Left ventricle myocardium inferior (tissue), 1 donor: ENCODE measurements at places on chromosomes 13 and 19. TPM values are rescaled to one million over a fixed set of nuclear protein-coding genes. Genes with fewer than 3 reads are reported as not detected.
A peak's percentile ranks its signal among the peaks of the same experiment; 100 is the strongest.

CLPTM1 gene
- total RNA-seq = 89.3 TPM

ELSPBP1 gene
- total RNA-seq = not detected

ZSCAN4 gene
- total RNA-seq = not detected

ADAMTSL5 gene
- total RNA-seq = 36.8 TPM

UNC13A gene
- 0.05 TPM for total RNA-seq

MISP gene
- not detected for total RNA-seq

ZNF132 gene
- 5.7 TPM for total RNA-seq

DNA sequence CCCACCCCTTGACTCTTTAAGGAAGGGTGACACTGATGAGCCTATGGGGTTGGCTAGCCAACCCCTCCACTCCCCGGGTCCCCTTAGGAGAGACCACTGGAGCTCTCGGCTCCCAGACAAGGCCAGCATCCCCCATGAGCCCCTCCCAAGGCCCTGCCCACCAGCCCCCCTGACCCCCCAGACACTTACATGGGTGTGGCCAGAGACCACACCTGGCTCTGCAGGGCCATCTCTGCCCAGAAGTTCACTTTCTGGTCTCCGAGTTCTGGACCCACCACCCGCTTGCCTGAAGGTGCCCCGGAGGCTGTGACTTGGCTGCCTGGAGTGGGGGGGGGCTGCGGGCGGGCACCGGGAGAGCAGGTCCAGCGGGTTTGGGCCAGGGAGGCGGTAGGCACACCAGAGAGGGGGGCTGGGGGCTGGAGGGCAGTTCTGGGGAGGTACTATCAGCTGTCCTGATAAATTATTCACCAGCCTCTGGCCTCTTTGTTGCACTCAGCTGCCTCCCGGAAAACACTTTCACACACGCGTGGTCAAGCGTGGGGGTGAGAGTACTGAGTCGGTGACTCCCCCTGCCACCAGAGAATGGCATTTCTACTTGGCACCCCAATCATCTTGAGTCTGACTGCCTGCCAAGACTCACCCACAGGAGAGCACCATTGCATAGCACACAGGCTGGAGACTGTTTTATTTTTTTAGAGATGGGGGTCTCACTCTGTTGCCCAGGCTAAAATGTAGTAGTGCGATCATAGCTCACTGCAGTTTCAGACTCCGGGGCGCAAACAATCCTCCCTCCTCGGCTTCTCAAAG, at the start of gene PALM3:
Gene PALM3, minus strand, starts transcription at position 326 of the 807 bp plus-strand sequence. Its CDS starts 96 bp downstream, at position 230.
- peaks cover 18% of the 10 kb centered on the region for H3K4me1 ChIP-seq
- peaks cover 64% of the 10 kb centered on the region for H3K27me3 ChIP-seq
- no peak within 1 kb of the TSS for H3K27ac ChIP-seq
- no peak within 1 kb of the TSS for H3K4me3 ChIP-seq

GRCh38 chr13:99536023-99536422, 34.8 kb downstream of the TM9SF2 start:
- peaks cover 34% of the 10 kb centered on the region for H3K36me3 ChIP-seq
- no peaks in the 10 kb centered on the region for H3K27me3 ChIP-seq
- no peaks in the 10 kb centered on the region for H3K4me1 ChIP-seq
- H3K4me3 ChIP-seq = no peak overlapping the region

DNA sequence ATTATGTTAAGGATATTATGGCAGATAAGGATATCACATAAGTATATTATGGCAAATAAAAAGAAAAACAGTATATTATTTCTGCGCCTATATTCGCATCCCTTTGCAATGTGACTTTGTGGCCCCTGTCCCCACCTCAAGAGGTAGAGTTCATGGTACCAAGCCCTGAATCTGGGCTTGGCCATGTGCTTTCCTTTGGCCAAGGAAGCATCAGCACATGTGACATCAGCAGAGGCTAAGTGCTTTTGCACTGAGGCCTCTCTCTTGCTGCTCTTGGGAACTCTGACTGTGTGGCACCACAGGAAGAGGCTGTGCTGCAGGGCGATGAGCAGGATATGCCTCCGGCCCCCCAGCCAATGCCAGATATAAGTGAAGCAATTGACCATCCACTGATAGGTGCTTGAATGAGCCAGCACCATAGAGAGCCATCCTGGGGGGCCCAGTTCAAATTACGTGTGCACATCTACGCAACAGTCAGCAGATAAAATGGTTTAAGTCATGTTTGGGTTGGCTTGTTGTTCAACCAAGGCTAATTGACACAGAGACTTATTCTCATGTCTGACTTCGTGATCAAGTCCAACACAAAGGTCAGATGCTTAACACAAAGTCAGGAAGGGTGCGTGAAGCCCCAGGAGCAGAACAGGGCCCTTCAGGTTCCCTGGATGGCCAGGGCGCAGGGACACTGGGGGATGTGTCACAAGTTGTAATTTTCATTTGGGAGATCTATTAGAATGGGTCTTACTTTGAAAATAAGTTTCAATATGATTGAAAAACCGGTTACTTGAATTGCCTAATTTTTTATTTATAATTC, 173.3 kb downstream of the COL4A1 start:
- H3K36me3 ChIP-seq = no peaks in the 10 kb centered on the region
- no peaks in the 10 kb centered on the region for H3K27me3 ChIP-seq
- no peak overlapping the region for H3K4me3 ChIP-seq
- peak overlapping the region; percentile 86 for H3K27ac ChIP-seq
- H3K4me1 ChIP-seq = peaks cover 69% of the 10 kb centered on the region
- no peak for DNase-seq

GRCh38 chr19:10965398-10965797, 4.6 kb downstream of the SMARCA4 start:
- no peak overlapping the region for H3K4me3 ChIP-seq
- H3K27ac ChIP-seq = no peak overlapping the region
- no peak for DNase-seq
- peaks cover 34% of the 10 kb centered on the region for H3K4me1 ChIP-seq
- H3K36me3 ChIP-seq = no peaks in the 10 kb centered on the region

DNA sequence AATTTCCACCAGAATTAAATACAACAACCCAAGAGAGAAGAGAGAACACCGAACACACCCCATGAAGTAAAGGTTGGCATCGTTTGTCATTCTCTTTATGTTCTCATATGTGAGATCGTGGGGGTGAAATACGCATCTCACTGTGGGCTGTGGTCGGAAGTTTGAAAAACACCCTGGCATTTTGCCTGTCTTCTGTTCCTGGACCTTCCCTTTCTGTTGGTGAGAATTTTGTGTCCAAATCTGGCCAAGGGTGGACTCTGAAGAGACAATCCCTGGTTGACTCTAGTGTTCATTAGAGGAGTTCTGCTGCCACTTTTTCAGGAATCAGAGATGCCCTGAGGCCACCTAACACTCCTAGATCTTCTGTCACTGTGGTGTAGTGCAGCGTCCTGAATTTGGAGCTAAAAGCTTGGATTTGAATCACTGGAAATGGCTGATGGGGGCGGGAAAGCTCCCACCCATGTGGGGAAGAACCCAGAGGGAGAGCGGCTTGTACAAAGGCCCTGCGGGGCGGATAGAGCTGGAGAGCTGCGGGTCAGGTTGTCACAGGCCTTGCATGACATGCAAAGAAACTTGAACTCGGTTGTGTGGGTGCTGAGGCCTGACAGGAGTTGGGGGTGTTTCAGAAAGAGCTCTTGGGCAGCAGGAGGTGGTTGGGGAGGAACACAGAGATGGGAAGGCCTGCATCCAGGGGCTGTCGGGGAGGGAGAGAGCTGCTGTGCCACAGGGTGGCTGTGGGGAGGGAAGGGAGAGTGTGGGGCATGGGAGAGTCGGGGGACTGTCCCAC, 11.1 kb upstream of the SPATA13 start:
- no peak overlapping the region for H3K27ac ChIP-seq
- no peak overlapping the region for H3K4me3 ChIP-seq
- no peaks in the 10 kb centered on the region for H3K36me3 ChIP-seq
- no peaks in the 10 kb centered on the region for H3K4me1 ChIP-seq
- peaks cover 12% of the 10 kb centered on the region for H3K27me3 ChIP-seq
- DNase-seq = no peak

- DNase-seq = no peak
- no peak overlapping the region for H3K27ac ChIP-seq
- H3K4me1 ChIP-seq = peaks cover 31% of the 10 kb centered on the region
Observed at GRCh38 chr19:40192758-40193586, 1.7 kb downstream of the MAP3K10 start.

DNA sequence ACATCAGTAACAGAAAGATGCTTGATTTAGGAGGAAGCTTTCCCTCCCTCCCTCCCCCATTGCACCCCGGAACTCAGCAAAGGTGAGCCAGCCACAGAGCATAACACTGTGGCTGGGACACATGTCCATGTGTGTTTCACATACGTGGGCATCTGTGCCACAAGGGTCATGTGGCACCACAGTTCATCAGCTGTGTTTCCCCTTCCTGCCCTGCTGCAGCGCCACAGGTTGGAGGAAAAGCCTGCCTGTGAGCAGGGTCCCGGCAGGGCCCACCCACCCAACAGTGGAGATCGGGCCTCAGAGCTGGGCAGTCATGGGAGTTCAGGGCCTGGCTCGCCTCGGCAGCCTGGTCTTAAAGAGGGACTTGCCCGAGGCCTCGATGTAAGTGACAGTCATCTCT, 2.8 kb downstream of the ACP5 start:
- no peak overlapping the region for H3K4me3 ChIP-seq
- H3K27ac ChIP-seq = no peak overlapping the region
- peaks cover 11% of the 10 kb centered on the region for H3K4me1 ChIP-seq
- H3K27me3 ChIP-seq = peaks cover 15% of the 10 kb centered on the region
- no peaks in the 10 kb centered on the region for H3K36me3 ChIP-seq

DNA sequence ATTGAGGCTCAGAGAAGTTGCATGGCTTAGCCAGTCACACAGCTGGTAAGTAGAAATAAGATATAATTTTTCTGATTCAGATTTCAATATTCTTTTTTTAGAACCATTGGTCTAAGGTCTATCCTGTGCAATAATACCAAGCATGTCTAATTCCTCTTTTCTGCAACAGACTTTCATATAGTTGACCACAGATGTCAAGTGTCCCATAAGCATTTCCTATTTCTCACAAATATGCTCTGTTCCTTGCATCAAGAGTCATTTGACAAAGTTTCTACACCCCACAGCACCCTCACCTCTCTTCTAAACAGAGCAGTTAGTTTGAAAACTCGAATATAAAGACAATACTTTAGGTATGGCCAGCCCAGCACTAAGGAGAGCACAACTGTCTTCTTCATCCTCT, 26.8 kb upstream of the SACS start:
- no peaks in the 10 kb centered on the region for H3K27me3 ChIP-seq
- no peaks in the 10 kb centered on the region for H3K36me3 ChIP-seq
- DNase-seq = no peak
- peaks cover 7% of the 10 kb centered on the region for H3K4me1 ChIP-seq
- no peak overlapping the region for H3K4me3 ChIP-seq

GRCh38 chr19:16234552-16235445, 37.1 kb downstream of the AP1M1 start:
- no peaks in the 10 kb centered on the region for H3K27me3 ChIP-seq
- H3K4me1 ChIP-seq = no peaks in the 10 kb centered on the region
- peaks cover 68% of the 10 kb centered on the region for H3K36me3 ChIP-seq
- no peak overlapping the region for H3K4me3 ChIP-seq
- no peak for DNase-seq

DNA sequence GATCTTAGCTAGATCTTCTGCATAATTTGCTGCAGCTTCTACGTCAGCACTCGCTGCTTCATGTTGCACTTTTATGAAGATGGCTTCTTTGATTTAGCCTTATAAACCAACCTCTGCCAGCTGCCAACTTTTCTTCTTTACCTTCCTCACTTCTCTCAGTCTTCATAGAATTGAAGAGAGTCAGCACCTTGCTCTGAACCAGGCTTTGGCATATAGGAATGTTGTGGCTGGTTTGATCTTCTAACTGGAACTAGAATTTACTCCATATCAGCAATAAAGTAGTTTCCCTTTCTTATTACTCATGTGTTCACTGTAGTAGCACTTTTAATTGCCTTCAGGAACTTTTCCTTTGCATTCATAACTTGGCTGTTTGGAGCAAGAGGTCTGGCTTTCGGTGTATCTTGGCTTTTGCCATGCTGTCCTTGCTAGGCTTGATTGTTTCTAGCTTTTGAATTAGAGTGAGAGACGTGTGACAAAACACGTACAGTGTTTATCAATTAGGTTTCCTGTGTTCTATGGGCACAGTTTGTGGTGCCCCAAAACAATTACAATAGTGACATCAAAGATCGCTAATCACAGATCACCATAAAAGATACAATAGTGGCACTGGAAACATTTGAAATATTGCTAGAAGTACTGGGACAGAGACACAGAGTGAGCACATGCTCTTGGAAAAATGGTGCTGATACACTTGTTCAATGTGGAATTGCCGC, 50.7 kb downstream of the NDFIP2 start:
- H3K4me1 ChIP-seq = peaks cover 43% of the 10 kb centered on the region
- no peak overlapping the region for H3K27ac ChIP-seq
- DNase-seq = no peak
- no peak overlapping the region for H3K4me3 ChIP-seq
- no peaks in the 10 kb centered on the region for H3K27me3 ChIP-seq

DNA sequence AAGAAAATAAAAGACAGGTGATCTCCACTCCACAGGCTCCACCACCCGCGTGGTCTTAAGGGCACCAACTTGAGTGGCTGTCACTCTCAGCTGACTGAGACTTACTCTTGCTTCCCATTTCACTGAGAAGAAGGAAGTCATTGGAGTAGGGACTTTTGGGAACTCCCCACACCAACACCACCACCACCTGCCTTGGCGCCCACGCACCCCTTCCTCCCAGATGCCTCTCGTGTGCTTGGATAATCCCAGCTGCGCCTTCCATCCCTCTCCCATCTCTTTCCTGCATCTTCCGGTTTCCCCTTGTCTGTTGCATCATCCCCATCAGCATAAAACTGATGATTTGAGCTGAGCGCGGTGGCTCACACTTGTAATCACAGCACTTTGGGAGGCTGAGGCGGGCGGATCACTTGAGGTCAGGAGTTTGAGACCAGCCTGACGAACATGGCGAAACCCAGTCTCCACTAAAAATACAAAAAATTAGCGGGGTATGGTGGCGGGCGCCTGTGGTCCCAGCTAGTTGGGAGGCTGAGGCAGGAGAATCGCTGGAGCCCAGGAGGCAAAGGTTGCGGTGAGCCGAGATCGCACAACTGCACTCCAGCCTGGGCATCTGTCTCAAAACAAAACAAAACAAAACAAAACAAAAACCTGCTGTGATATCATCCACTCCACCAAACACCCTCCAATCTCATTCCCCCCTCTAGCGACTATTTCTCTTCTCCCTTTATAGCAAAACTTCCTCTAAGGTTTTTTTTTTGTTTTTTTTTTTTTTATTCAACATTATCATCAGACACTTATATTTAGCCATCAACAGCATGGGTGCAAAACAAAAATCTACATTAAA, 25.5 kb downstream of the AP2S1 start:
- no peaks in the 10 kb centered on the region for H3K36me3 ChIP-seq
- H3K27ac ChIP-seq = peak overlapping the region; percentile 34
- no peak for DNase-seq
- no peaks in the 10 kb centered on the region for H3K27me3 ChIP-seq
- H3K4me1 ChIP-seq = peaks cover 13% of the 10 kb centered on the region

DNA sequence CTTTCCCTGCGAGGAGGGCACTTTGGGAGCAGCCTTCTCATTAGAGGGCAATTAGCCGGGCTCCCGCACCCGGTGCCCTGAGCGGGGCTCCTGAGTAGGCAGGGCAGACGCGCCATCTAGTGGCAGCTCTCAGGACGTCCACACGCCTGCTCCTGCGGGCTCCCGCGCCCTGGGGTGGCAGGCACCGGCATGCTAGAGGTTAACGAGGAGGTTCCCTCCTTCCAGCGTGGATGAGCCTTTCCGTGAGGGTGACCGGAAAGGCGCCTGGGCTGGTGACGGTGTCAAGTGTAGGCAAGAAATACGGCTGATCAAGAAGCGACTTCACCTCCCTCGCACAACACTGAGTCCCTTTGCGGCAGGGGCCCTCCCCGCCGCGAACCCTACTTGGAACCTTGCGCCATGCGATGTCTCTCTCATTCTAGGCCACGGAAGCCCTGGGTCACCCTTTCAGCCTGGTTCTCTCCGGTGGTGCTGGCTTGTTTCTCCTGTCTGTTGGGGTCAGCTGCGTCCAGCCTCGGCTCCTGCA, 67.7 kb downstream of the ALOX5AP start:
- H3K4me3 ChIP-seq = peak overlapping the region; percentile 55
- no peaks in the 10 kb centered on the region for H3K27me3 ChIP-seq
- no peak overlapping the region for H3K27ac ChIP-seq
